ENCODE measurements at places on chromosomes 12 and 14.

DNA sequence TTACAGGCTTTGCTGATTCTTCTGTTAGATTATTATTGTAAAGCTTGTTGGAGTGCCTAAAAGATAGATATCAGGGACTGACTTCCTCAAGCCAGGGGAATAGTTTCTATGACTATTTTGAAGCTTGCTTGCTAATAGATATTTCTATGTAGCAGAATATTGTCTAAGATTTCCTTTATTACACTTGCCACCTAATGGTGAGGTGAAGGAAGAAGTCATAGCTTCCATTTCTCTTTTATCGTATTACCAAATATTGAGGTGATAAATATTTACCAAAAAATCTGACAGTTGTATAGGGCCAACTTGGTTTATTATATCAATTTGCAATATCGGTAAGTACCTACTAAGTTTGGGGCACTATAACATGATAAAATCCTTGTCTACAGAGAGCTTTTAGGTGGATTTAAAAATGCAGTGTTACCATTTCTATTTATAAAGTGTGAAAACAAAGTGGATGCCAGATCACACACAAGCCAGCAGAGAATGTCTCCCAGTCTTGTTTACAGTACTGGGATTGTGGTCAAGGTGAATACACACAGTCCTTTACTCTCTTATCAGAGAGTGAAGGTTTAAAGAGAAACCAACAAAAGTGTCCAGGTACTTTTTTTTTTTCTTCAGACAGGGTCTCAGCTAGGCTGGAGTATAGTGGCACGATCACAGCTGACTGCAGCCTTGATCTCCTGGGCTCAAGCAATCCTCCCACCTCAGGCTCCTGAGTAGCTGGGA, 137.9 kb downstream of the IGF1 start:
- no peak for DNase-seq

DNA sequence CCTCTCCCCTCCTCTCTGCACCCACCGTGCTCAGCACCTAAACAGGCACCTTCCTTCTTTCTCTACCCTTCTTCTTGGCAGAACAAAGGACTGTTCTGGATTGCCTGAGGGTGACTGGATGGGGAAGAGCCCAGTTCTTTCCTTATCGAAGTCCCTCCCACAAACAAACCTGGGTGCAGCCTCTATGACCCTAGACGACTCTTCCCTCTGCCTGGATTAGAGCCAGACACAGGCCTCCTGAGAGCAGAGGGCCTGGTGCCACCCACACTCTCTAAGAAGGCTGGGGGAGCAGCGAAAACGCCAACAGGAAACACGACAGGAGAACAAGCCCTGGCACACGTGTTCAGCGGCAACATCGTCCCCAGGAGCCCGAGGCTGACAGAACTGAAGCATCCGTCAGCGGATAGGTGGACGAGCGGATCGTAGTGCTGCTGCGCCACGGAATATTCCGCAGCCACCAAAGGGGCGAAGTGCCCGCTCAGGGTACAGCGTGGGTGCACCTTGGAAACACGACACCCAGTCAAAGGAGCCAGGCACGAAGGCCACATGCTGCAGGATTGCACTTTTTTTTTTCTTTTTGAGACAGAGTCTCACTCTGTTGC, 38.0 kb downstream of the RIMBP2 start:
- DNase-seq = no peak

- no peak for DNase-seq
These were observed 99.1 kb upstream of the SLCO1C1 start for GRCh38 chr12:20596061-20596460.

- peak; percentile 96 for DNase-seq
These were observed 4.4 kb downstream of the AMHR2 start for GRCh38 chr12:53427905-53428594.

GRCh38 chr14:34931206-34931605, 51.6 kb upstream of the SRP54 start:
- no peak for DNase-seq

GRCh38 chr12:76186131-76186906, 101.8 kb upstream of the NAP1L1 start:
- DNase-seq = no peak

GRCh38 chr12:98998697-98999299, 353.7 kb downstream of the APAF1 start:
- peak; percentile 25 for DNase-seq

- DNase-seq = no peak
These were observed 1.4 kb downstream of the MAP3K9 start for GRCh38 chr14:70807898-70808415.

DNA sequence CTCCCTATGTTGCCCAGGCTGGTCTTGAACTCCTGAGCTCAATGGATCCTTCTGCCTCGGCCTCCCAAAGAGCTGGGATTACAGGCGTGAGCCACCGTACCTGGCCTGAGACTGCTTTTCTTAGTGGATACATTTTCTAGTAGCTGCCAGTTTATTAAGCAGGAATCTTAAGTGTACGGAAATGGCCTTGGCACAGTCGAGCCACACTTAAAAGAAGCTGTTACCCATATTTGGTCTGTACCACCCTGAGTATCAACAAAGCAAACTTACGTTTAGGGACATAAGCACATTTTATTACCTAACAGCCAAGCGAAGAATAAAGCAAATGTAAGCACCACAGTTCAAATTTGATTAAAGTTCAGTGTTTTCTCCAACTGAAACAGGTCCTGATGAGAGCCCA, 50.7 kb upstream of the NR2C1 start:
- no peak for DNase-seq

DNA sequence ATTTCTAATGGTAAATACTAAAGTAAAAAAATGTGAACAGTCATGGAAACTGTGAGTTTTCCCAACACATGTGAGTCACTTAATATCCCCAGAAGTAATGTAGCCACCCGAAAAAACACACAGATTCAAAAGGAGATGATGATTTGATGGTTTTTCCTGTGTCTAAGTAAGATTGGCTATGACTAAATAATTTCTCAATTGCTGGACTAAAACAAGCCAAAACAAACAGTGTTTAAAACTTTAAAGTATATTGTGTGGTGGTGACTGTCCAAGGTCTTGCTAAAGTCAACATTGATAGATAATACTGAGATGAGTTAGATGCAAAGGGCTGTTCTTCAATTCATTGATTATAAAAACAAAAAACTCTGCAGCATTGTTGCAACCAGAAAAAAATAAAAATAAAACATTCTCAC, 89.6 kb upstream of the SOX5 start:
- DNase-seq = no peak

DNA sequence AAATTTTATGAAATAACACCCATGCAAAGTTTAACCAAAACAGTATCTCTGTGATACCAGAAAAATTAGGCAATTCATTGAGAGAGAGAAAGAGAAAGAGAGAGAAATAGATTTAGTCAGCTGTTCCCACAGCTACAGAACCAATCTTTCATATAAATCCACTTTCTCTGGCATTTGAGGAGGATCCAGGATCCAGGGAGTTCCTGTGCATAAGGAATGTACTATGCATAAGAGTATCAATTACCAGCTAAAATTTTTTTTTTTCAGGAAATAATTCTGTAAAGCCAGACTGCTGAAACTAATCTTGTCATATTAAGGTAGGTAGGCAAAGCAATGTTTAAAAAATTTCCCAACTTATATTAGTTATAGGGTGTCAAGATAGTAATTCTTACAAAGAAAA, 133.7 kb downstream of the FLRT2 start:
- DNase-seq = no peak

- no peak for DNase-seq
These were observed 15.0 kb downstream of the WSCD2 start for GRCh38 chr12:108144080-108144479.

DNA sequence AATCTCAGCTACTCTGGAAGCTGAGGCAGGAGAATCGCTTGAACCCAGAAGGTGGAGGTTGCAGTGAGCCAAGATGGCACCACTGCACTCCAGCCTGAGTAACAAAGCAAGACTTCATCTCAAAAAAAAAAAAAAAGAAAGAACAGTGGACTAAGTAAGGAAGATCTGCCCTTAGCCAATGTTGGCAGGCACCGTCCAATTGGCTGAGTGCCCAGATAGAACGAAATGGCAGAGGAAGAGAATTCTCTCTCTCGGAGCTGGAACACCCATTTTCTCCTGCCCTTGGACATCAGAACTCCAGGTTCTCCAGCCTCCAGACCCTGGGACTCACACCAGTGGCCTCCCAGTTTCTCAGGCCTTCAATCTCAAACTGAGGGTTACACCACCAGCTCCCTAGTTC, 49.9 kb downstream of the ESR2 start:
- DNase-seq = no peak

Measured in Panc1 (cell line).